Heart left ventricle (tissue), 16 donors: ENCODE measurements at places on chromosomes 2 and 18.

- no peak for DNase-seq
Measured at GRCh38 chr2:72010647-72011369, 136.9 kb downstream of the CYP26B1 start.

GRCh38 chr2:63668000-63668399, 79.2 kb downstream of the MDH1 start:
- DNase-seq = no peak

DNA sequence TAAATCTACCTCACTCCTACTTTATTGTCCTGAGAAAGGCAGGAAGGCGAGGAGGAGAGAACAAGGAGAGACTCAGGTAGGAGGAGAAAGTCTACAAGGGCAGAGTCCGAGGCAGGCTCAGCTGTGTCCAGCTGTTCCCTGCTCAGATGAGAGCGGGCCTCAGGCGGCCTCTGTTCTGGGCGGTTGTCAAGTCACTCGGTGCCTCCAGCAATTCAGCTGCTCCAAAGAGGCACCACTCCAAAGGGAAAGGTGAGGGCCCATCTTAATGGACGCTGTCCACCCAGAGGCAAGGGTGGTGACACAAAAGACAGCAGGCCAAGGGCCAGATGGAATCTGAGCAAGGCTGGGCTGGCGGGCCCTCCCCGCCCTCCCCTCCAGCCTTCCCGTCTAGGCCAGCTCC, 101.4 kb upstream of the EPAS1 start:
- DNase-seq = peak; percentile 46

GRCh38 chr2:35314049-35314448, 1041.5 kb upstream of the CRIM1 start:
- DNase-seq = no peak

GRCh38 chr18:47254341-47254939, 3.0 kb upstream of the SKOR2 start:
- peak; percentile 69 for DNase-seq

- no peak for DNase-seq
Measured at GRCh38 chr2:176435729-176436128, 166.5 kb downstream of the MTX2 start.

- DNase-seq = no peak
Measured at GRCh38 chr2:237062585-237062984, 23.1 kb upstream of the COPS8 start.

- no peak for DNase-seq
Measured at GRCh38 chr2:226066873-226067272, 667.4 kb downstream of the NYAP2 start.

DNA sequence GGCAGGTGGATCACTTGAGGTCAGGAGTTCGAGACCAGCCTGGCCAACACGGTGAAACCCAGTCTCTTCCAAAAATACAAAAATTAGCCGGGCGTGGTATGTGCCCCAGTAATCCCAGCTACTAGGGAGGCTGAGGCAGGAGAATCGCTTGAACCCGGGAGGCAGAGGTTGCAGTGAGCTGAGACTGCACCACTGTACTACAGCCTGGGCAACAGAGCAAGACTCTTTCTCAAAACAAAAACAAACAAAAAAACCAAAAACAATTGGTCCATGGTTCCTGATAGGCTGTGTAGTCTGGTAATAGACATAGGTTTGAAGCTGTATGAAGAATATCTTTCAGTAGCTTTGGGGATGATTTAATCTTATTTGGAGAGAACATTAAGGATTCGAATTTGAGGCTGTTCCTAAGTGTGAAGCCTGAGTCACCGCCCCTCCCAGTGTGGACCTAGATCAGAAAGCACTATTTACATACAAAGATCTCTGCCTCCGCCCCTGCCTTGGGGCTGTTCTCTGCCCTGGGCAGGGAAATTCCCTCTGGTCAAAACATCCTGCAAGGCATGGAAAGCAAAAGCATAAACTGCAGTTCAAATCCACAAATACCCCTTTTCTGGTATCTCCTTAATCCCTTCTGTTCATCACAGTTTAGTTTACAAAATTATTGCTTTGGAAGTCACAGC, 52.8 kb upstream of the PMAIP1 start:
- DNase-seq = no peak

- DNase-seq = no peak
Measured at GRCh38 chr2:12399240-12399639, 317.5 kb upstream of the TRIB2 start.

DNA sequence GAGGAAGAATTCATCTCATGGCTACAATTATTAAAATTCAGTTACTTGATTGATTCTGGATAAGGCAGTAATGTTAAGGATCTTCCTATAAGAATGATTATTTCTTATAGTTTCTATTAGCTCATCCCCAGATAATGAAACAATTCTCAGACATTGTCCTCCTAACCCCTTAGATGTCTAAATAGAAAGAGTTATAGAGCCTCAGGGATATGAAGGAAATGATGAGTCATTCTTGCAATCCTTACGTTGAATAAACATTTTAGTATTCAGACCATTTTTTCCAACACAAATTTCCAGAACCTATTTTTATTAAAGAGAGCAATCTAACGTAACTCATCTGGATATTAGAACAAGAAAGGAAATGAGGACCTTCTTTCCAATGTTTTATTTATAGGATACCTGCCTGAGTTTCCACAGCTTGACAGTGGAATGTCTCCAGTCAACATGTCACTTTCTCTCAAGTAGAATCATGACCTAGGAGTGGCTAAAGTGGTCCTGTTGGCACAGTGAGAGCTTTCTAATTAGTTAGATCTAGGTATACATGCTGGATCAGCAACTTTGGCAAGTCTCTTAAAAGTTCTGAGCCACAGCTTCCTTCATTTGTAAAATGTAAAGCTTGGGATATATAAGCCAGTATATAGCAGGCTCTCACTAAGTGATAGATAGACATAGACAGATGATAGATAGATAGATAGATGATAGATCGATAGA, 88.0 kb upstream of the RAB27B start:
- DNase-seq = no peak

DNA sequence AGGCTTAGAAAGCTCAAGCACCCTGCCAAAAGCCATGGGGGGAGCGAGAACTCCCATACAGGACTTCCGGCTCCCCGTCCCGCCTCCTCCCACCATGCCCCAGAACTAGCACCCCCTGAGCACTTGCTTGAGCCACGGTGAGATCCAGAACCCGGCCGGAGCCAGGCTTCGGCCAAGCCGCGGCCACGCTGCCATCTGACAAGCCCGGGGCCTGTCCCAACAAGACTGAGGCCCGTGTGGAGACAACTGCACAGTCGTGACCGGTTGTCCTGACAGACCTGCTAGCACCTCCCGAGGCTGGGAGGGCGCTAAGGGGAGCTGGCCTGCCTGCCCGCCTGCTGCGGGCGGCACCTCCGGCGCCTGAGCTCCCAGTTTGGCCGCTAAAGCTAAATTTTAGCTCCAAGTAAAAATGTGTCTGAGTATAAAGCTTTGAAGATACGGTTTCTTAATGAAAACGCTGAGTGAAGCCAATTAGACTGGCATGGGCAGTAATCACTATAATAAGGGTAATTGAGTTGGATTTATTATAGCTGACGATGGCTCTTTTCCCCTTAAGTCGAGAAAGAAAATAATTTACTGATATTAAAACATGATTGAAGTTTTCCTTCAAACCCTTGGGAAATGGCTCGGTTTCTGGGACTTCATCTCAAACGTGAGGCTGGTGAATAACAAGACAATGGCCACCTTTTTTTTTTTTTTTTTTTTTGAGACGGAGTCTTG, 78.3 kb upstream of the ODC1 start:
- DNase-seq = no peak

DNA sequence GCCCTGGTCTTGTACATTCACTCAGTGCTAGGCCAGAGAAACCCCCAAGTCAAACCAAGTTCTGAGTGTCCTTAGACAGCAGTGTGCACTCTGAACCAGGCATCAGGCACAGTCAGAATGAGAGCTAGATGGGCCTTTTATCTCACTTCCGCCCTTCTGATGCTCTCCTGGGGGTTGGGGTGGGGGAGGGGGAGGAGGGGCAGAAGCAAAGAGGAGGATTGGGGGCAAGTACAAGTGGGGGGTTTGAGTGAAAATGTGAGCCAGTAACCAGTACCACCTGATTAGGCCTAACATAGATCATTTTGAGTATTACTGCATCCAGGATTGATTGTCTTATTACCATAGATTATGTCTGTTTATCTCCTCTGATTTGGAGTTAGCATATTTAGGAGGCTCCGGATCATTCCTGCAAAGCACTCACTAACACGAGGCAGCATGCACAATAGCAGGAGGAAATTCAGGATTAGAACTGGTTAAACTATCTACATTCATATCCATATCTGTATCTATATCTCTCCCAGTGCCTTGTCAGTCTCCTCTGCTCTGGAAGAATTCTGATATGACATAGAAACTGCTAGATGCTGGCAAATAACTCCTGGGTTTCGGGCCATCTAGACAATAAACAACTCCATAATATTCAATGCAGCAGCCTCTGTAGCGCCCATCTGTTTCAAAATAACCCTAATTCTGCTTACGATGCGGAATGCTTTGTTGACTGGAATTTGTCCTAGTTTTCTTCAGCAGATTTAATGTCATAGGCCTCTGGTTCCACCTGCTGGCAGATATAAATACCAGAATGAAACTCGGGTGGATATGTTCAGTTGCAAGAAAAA, 149.1 kb downstream of the RHBDD1 start:
- peak; percentile 29 for DNase-seq

DNA sequence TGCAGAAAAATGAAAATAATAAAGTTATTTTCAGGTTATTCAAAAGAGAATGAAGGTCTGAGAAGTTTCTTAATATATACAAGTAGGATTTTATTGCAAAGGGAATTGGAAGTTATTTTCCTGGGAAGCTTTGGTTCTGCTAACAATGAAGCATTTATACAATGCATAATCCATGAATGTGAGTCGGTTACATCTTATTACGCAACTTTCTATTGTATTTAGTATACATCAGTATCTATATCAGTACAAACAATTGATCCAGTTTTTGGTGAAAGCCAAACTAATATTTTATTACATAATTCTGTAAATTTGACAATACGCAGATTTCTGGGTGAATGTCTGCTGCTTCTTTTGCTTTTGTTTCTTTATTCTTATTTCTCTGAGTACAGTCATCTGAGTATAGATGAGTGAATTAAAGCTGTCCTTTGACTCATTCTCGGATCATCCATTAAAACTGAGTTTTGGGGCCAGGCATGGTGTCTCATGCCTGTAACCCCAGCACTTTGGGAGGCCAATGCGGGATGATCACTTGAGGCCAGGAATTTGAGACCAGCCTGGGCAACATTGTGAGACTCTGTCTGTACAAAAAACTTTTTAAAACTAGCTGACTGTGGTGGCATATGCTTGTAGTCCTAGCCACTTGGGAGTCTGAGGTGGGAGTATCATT, 108.5 kb downstream of the SOCS6 start:
- DNase-seq = no peak

- DNase-seq = no peak
Measured at GRCh38 chr2:208101716-208102631, 22.4 kb downstream of the CRYGD start.

- DNase-seq = peak; percentile 54
Measured at GRCh38 chr2:64327510-64328414, 126.2 kb upstream of the LGALSL start.

DNA sequence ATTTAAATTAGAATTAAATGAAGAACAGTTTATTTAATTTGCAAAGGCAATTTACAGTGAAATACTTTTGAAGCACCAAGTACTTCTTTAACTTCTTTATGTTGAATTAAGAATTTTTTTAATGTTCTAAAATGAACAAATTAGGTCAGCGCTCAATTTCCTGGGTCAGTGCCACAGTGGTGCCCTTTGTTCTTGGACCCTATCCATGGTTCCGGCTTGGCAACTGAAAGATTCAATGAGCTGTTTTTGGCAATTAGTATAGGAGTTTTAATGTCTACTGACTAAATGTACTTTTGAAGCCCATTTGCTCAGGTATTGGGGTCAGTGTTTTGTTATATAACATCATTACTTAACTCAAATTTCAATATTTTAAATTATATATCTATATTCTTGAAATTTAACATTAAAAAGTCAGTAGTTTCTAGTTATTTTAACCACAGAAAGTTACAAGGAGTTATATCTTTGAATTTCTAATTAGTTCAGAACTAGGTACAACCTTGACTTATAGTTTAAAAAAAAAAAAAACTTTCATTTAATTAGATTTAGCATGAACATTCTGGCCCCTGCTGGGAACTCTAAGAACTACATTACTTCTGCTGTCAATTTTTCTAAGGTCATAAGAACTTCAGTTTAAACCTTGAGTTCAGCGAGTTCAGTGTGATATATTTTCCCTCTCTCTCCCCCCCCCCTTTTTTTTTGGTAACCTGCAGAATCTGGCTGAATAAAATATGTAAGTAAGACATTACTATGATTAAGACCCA, 7.6 kb upstream of the MSTN start:
- DNase-seq = peak; percentile 20

- DNase-seq = no peak
Measured at GRCh38 chr2:10238396-10238795, 64.3 kb upstream of the HPCAL1 start.

DNA sequence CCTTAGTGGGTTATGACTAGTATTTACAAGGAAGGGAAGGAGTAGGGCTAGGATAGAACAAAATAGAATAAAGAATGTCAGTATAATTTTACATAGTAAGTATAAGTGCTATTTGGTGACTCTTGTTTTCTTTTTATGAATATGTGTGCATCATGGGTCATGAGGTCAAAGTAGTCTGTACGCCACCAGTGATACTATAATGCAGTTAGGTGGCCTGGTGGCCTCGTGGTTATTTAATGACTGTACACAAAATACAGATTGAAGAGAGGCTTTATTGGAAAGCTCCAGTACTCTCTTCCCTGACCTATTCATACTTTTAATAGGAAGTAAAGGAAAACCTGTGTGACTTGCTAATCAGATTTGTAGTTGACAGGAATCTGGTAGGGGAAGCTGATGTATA, 27.3 kb downstream of the CAB39 start:
- DNase-seq = no peak

DNA sequence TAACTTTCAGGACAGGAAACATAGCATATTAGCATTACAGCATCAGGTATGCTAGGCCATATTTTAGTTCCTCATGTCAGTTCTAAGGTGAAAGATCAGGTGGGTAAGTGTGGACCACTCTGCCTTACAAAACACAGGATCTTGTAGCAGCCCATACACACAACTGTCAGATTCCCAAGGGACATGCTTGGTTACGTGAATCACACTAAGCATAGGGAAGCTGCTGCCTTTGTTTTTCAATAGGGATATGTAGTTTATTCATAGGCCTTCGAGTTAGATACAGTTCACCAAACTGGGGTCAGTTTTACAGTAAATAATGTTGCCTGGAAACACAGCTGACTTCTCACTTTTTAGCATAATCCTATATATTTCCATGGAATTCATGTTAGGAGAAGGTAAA, 116.1 kb upstream of the OTX1 start:
- DNase-seq = no peak

GRCh38 chr18:7821784-7822183, 254.7 kb downstream of the PTPRM start:
- no peak for DNase-seq

GRCh38 chr2:237862528-237862895, 3.1 kb downstream of the RAMP1 start:
- no peak for DNase-seq

- no peak for DNase-seq
Measured at GRCh38 chr2:43328832-43329231, 102.4 kb upstream of the ZFP36L2 start.

GRCh38 chr2:129092956-129093355, 774.3 kb upstream of the HS6ST1 start:
- no peak for DNase-seq

GRCh38 chr2:241636182-241637017, 558 bp downstream of the THAP4 start:
- DNase-seq = peak; percentile 48

GRCh38 chr2:213766465-213766901, 482.2 kb downstream of the SPAG16 start:
- no peak for DNase-seq
